Daoy (cell line): ENCODE measurements at places on chromosomes 6 and 20.
A peak's percentile ranks its signal among the peaks of the same experiment; 100 is the strongest.

DNA sequence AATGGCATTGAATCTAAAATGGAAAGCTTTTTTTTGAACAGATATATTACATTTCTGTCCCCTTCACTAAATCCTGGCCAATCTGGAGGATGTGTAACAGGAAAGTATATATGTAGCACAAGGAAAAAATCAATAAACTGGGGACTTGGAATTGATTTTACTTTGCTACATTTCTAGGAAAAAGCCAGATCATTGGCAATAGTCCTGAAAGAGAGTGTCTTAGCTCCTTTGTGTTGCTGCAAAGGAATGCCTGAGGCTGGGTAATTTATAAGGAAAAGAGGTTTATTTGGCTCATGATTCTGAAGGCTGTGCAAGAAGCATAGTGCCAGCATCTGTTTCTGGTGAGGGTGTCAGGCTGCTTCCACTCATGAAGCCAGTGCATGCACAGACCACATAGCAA, 574.9 kb downstream of the HTR1B start:
- no peak for DNase-seq

- peak; percentile 26 for DNase-seq
Observed at GRCh38 chr20:5316188-5317158, at the start of gene PROKR2. TSS of gene PROKR2 (minus strand) at chr20:5316954. CDS start at chr20:5314369, 2,585 bp downstream.

DNA sequence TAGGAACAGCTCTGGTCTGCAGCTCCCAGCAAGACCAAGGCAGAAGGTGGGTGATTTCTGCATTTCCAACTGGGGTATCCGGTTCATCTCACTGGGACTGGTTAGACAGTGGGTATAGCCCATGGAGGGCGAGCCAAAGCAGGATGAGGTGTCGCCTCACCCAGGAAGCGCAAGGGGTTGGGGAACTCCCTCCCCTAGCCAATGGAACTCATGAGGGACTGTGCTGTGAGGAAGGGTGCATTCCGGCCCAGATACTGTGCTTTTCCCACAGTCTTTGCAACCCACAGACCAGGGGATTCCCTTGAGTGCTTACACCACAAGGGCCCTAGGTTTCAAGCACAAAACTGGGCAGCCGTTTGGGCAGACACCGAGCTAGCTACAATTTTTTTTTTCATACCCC, 21.8 kb downstream of the HDDC2 start:
- no peak for DNase-seq

DNA sequence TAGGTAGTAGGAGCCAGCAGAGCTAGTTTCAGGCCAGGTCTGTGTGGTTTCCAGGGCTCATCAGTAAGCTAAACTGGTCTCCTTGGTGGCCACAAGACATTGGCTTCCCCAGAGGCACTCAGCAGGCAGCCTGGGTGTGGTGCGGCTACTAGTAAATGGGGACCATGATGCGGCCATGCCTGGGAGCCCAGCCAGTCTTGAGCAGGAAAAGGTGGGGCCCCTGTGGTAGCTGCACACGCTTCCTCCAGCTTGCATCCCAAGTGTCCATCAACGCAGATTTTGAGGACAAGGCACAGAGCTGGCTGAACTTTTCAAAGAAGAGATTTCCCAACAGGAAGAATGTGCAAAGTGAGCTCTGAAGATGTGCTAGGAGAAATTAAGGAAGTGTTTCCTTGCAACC, 107.4 kb upstream of the NAA20 start:
- no peak for DNase-seq

GRCh38 chr20:54433636-54434035, 41.8 kb upstream of the DOK5 start:
- DNase-seq = no peak

GRCh38 chr6:32114796-32115195, 5.7 kb upstream of the TNXB start:
- DNase-seq = peak; percentile 75

- DNase-seq = no peak
Observed at GRCh38 chr6:90416322-90416721, 119.7 kb upstream of the BACH2 start.

DNA sequence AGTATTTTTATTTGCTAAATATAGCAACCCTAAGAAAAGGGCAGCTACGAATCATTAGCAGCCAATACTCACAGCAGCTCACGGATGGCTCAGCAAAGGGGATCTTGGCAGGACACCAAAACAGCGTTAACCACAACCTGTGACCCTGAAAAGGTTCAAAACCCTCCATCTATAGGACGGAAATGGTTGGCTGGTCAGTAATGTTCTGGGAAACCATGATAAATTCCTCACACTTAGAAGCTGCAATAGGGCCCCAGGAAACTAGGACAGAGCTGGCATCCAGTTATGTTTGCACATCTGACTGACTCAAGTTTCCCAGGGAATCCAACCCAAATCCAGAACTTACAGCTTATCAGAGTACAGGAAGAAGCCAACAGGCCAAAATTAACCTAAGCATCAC, 30.9 kb upstream of the PTPRT start:
- no peak for DNase-seq
